Activated CD4-positive, alpha-beta memory T cell treated with anti-CD3 and anti-CD28 coated beads for 36 hours (primary cell): ENCODE measurements at places on chromosomes 11 and 22. TPM values are rescaled to one million over a fixed set of nuclear protein-coding genes. Genes with fewer than 3 reads are reported as not detected.

Gene ANKK1
- total RNA-seq = 0.07 TPM

Gene INSC
- 0.36 TPM for total RNA-seq

Gene MS4A6E
- total RNA-seq = not detected

Gene GLB1L2
- total RNA-seq = 3.8 TPM

Gene LARGE1
- 0.81 TPM for total RNA-seq

Gene P2RX3
- not detected for total RNA-seq

Gene OR5T3
- not detected for total RNA-seq
